Stimulated activated CD8-positive, alpha-beta memory T cell treated with anti-CD3 and anti-CD28 coated beads, Interleukin-4, amount 100 ng/mL, for 4 hours (primary cell): ENCODE measurements at places on chromosomes 3 and 15.

DNA sequence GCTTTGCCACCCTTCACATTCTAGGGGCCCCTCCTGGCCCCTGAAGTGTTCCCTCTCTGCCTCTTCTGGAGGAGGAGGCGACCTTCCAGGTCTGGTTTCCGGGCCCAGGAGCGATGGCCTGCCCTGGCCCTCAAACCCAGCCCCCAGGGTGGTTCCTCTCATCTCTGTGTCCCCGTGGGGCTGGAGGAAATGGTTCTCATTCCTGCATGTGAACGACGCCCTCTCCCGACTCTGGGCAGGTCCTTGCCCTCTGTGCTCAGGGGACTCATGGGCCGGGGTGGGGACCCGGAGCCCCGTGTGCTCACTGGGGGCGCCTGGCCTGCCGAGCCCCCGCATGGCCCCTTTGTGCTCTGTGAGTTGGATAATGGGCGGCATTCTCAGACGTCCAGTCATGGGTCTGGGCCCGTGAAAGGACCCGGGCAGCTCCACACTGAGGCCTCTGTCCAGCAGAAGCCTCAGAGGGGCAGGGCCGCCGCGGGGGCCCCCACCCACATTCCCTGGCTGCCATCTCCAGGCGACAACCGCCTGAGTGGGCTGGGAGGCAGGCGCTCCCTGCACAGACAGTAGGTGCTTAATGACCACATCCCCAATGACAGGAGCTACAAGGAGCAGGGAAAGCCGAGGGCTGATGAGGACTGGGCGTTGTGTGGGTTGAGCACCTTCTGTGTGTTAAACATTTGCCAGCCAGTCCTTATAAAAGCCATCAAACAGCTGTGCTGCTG, 5.5 kb upstream of the PLXND1 start:
- DNase-seq: no peak

DNA sequence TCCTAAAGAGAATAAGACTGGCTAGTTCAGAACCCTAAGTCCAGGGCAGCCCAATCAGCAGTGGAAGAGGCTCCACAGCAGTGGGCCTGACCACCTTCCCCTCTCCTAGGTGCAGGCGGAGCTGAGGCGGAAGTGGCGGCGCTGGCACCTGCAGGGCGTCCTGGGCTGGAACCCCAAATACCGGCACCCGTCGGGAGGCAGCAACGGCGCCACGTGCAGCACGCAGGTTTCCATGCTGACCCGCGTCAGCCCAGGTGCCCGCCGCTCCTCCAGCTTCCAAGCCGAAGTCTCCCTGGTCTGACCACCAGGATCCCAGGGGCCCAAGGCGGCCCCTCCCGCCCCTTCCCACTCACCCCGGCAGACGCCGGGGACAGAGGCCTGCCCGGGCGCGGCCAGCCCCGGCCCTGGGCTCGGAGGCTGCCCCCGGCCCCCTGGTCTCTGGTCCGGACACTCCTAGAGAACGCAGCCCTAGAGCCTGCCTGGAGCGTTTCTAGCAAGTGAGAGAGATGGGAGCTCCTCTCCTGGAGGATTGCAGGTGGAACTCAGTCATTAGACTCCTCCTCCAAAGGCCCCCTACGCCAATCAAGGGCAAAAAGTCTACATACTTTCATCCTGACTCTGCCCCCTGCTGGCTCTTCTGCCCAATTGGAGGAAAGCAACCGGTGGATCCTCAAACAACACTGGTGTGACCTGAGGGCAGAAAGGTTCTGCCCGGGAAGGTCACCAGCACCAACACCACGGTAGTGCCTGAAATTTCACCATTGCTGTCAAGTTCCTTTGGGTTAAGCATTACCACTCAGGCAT, 33.7 kb downstream of the VIPR1 start:
- no peak for DNase-seq

DNA sequence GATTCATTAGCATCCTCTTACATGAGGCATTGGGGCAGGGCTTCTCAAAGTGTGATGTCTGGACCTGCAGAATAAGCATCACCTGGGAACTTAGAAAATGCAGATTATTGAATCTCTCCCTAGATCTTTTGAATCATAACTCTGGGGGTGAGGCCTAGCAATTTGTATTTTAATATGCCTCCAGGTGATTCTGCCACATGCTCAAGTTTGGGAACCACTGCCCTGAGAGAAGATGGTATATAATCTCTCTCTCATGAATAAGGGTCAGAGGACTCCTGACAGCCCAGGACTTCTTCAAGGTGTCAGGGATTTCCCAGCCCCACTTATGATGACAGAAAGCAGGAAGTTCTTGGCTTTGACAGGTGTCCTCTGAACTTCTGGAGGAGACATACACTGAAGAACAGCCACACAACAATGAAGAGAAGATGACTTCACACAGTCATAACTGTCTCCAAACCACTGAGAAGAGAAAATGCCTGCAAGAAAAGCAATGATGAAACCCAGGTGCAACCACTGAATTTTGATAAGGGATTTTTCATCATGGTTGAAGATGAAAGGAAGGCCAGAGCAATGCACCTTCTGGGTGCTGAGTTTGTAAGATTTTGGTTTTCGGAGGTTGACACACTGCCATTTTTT, 211.9 kb upstream of the MRPL3 start:
- no peak for DNase-seq

GRCh38 chr3:148816427-148816826, 11.2 kb upstream of the CPB1 start:
- DNase-seq: no peak

- no peak for DNase-seq
Measured at GRCh38 chr3:126960604-126960995, 22.3 kb upstream of the PLXNA1 start.

- DNase-seq: no peak
Measured at GRCh38 chr3:148931574-148931973, 59.8 kb upstream of the GYG1 start.

DNA sequence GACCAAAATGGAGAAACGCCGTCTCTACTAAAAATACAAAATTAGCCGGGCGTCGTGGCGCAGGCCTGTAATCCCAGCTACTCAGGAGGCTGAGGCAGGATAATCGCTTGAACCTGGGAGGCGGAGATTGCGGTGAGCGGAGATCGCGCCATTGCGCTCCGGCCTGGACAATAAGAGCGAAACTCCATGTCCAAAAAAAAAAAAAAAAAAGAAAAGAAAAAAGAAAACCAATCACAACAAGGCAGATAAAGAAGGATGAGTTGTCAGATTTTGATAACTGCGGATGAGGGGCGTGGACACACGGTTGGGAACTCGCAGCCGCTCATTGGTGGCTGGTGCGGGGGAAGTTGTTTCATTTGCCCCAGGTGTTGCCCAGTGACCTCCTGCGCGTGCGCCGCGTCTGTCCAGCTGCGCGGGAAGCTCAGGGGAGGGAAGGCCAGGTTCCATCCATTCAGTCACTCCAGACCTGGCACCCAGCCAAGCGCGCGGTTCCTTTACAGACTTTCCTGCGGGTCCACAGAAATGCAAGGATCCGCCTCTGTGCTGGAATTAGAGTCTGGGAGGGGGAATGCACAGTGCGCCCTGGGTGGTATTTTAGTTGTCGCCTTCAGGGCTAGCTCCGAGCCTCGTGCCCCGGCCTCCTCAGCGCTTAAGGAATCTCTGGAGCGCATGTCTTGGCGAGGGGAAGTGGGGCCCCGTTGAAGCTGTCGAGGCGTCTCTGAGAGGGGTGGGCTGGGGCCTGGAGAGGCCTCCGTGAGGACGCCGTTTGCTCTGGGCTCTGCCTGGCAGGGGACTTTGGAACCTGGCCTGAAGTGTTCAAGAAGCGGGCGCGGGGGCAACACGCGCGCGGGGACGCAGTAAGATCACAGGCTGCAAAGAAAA, 708 bp upstream of the GCHFR start:
- no peak for DNase-seq

DNA sequence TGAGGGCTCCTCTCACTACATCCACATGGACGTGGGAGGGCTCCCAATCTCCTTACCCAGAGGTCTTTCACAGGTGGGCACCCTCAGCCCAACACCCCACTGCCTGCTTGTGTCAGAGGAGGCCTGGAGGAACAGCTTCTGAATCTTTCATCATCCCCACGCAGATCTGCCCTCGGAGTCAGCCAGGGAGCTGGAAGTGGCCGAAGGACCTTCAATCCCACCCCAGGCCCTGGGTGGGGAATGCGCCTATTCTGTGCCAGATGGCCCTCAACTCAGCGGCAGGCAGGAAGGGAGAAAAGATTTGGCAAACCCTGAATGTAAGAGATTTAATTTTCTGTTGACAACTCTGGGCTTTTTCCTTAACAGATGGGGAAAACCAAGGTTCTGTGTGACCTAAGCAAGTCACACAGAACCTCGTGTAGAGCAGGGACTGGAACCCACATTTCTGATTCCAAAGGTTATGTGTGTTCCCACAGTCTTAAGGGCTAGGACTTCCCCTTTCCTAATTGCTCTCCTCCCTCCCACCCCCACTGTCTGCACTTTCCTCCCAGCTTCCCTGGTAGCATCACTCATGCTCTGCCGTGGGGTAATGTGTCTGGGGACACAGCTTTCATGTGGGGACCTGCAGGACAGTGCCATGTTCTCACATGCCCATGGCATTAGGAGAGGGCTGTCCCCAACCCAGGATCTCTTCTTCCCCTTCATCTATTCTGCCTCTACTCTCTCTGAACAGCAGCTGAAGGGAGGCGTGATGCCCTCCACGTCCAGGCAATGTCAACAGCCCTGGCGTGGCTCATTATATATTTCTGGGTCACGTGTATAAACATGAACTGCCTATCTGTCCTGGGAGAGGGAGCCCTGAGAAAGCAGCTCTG, 98.1 kb downstream of the SEMA5B start:
- DNase-seq: no peak

DNA sequence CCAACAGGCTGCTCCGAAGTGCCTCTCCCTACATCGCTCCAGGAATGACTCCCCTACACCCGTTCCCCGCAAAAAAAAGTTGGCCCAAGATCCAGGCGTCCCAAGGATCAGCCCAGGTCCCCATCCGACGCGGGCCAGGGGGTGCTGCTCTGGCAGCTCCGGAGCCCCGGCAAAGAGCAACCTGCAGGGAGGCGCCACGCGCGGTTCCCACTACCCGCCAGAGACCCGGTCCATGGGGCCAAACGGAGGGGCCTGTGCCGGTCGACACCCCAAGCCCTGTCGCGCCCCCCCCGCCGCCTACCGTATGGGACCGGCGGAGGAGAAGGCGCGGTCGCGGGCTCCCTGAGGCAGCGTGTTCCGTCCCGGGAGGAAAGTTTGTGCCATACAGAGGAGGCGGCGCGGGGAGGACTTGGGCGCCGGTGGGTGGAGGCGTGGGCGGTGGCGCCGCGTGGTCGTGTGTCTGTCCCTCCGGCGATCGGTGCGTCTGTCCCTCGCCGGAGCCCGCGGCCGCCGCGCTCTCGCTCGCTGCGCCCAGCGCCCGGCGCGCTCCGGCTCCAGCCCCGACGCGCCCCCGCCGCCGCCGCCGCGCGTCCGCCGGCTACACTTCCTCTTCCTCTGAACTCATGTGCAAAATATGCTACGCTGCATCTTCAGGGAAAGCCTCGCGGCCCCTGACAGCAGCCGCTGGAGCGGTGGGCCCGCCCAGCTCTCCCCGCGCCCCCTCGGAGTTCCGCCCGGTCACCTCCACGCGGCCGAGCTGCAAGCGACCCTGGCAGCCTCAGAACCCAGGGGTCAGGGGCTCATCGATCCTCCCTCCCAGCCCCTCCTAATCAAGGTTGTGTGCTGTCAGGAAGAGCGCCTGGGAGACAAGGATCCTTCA, at the start of gene RFTN1:
RFTN1 (minus strand) TSS at position 559 of the 880 bp plus-strand sequence. CDS start 19,830 bp downstream, outside the sequence.
- DNase-seq: peak; percentile 22

- no peak for DNase-seq
Measured at GRCh38 chr3:123027292-123028232, at the start of gene SEMA5B. Gene SEMA5B, minus strand, starts transcription at chr3:123027763. Its CDS starts 66,500 bp downstream, at chr3:122961263.

- DNase-seq: no peak
Measured at GRCh38 chr3:43363621-43364266, 77.4 kb downstream of the SNRK start.

GRCh38 chr3:168048414-168049330, 47.1 kb downstream of the GOLIM4 start:
- DNase-seq: no peak

- no peak for DNase-seq
Measured at GRCh38 chr3:16069149-16069922, 105.1 kb upstream of the GALNT15 start.

DNA sequence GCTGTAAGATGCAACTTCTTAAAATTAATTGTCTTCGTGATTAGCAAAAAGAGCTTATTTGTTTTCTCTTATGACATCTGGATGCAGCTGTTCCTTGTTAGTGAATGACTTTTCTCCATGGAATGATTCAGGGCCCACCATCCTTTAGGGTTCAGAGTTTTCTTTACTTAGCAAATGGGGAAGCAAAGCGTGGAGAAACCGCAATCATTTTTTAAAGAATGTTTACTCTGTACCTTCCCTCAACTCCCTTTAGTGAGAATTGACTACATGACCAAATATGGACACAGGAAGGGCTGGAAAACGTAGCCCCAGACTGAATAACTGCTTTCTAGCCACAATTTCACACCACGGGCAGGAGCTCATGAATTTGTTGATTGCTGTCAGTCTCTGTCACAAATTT, 130.1 kb downstream of the EDEM1 start:
- no peak for DNase-seq

DNA sequence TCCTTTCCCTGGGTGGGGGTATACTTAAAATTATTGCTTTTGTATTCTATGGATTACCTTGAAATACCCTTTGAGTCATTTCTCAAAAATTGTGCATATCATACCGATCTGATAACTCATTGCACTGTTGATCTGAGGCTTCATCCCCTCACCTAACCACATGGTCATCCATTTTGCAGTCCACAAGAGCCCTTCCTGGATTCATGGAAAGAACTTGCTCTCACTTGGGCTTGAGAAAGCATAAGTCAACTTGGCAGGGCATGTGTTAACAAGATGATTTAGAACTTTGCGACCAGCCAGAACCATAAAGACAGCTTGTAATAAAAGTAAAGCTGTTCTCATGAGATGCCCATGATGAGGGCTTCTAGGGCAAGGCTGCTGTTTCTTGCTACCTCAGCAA, 22.2 kb downstream of the MME start:
- no peak for DNase-seq

GRCh38 chr3:123028233-123028828, 768 bp upstream of the SEMA5B start:
- DNase-seq: no peak

GRCh38 chr3:75737831-75738493, 47.4 kb downstream of the ZNF717 start:
- no peak for DNase-seq

- no peak for DNase-seq
Measured at GRCh38 chr3:32882603-32883025, 64.8 kb downstream of the TRIM71 start.

GRCh38 chr3:73259856-73260255, 198.4 kb downstream of the EBLN2 start:
- DNase-seq: no peak

GRCh38 chr15:65873256-65873655, 4.0 kb downstream of the RAB11A start:
- no peak for DNase-seq

DNA sequence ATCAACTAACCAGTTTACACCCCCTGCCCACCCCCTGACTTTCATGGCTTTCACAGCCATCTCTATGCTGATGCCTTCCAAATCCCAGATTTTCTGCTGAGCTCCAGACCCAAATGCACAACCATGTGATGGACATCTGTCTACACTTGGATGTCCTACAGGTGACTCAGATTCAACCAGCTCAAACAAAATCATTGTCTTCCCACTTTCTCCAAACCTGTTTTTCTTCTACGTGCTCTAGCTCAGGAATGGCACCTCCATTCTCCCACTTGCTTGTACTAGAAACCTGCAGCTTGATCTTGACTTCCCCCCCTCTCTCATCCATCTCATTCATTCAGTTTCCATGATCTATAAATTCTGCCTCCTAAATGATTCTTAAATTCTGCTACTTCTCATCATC, 34.1 kb upstream of the RARRES1 start:
- no peak for DNase-seq
